ENCODE measurements at places on chromosomes 2 and 18.

DNA sequence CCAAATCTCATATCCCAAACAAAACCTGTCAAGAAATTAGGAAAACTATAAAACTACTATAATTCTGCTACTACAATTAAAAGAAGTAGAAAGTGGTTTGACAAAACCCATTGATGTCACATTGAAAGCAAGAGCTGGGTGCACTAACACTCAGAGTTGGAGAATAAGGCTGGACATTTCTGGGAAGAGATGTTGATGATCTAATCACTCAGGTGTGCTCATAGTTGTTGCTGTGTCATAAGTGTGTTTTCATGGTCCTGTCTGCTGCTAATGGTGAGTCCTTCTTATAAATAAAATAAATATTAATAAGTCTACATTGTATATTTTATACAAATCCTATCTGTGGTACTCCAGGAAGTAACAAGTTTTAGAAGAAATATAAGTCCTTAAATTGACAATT, 168.2 kb upstream of the LRP1B start:
- no peak for DNase-seq

DNA sequence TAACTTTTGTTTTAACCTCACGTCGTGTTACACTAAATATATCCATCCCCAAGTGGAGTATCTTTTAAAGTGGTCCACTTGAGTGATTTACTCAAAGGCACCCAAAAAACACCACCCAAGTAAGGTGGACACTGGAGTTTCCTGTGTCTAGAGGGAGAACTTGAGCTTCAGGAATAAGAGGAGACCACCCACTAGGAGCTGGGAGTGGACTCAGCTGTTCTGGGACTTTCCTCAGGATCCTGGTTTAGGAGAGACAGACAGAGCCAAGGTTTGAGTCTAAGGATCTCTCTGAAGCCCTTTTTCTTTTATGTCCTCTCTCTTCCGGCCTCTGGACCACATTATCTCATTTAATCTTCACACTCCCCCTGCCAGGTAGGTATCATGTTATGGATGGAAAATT, 150.7 kb downstream of the GBX2 start:
- DNase-seq: no peak

DNA sequence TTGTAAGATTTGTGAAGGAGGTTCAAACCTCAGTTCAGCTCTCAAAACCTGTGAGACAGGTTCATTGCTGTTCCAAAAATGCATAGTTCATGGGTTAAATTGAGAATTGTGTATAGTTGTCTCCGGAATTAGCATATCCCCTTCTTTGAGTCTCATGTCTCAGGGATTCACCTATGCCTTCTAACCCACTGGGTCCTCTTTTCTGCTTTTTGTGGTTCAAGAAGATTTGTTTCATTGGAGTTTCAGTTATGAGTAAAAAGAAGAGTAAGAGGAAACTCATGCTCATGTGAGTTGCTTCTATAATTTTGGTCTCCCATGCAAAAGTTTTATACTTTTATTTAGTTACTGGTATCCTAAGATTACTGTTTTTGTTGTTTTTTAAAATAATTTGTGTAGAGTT, 1219.8 kb upstream of the ZEB2 start:
- no peak for DNase-seq

DNA sequence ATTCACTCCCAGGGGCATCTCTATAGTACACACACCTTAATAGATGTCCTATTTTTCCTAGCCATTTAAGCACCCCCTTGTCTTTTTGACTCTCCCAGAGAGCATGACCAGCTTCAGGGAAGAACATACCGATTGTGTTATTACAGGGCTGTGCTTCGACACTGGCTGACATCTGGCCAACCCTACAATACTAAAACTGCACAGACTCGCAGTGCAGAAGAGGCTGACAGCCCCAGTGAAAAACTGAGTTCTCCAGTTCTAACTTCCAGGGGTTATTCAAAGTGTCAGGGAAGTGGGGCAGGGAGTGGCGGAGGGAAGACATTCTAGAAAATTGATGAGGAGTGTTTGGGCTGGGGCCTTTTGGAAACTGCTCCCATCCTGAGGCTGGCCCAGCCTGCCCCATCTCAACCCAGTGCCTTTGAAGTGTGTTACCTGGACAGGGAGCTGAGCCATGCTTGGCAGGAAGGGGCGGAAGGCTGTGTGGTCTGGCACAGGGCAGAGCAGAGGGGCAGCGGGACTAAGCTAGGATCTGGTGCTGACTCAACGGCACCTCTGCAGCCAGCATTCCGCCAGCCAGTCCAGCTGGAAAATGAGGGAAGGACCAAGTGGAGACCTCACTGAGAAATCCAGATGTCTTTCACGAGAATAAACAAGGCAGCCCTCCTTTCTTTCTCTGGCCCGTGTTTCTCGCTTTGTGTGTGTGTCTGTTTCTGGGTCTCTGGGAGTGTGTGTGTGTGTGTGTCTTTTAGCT, 15.4 kb upstream of the IGFBP5 start:
- no peak for DNase-seq

GRCh38 chr18:58252166-58252565, 208.1 kb downstream of the NEDD4L start:
- no peak for DNase-seq
